ENCODE measurements at places on chromosomes 11 and 22.

DNA sequence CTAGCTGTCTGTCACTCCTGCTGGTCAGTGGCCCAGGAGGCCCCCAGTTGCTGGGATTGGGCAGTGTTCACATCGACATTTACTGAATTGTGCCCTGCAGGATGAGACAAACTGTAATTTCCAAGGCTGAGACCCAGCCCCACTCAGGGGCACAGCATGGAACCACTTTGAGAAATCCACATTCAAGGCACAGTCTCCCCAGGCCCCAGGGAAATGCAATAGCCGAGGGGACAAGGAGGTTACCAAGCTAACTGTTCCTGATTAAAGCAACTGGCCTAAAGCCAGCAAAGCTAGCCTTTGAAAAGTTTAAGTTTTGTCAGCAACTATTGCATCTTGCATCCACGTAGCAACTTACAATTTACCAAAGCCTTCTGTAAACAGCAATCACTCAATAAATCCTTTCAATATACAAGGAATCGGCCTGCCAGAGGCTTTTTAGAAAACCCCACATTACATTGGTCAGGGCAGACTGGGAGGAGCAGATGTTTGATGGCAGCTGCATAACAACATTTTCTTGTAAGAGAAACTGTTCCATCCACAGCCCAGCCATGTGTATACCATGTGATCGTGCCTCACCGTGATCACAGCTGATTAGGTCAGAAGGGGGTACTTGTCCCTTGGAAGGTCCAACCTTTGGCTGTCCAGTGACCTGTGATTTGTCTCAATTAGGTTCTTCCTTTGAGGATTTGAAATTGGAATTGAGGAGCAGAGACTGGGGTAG lies 103.9 kb downstream of the TENM4 start:
- no peak for DNase-seq

DNA sequence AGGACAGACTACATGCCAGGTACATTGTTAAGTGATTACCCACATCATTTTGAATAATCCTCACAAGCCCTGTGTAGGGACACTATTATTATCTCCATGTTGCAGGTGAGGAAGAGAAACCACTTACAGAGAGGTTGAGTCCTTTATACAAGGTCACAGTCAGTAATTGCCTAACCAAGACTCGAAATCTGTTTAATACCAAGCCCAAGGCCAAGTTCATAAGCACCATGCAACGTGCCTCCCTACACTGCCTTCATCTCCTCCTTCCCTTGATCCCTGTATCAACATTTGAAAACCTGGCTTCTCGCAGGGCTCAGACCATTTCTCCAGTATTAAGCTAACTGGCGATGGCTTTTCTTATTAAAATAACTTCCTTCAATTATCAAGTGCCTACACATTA lies 41.7 kb upstream of the SEZ6L start:
- no peak for DNase-seq

- no peak for DNase-seq
These were observed 81.9 kb upstream of the RCN1 start for GRCh38 chr11:32008880-32009551.

DNA sequence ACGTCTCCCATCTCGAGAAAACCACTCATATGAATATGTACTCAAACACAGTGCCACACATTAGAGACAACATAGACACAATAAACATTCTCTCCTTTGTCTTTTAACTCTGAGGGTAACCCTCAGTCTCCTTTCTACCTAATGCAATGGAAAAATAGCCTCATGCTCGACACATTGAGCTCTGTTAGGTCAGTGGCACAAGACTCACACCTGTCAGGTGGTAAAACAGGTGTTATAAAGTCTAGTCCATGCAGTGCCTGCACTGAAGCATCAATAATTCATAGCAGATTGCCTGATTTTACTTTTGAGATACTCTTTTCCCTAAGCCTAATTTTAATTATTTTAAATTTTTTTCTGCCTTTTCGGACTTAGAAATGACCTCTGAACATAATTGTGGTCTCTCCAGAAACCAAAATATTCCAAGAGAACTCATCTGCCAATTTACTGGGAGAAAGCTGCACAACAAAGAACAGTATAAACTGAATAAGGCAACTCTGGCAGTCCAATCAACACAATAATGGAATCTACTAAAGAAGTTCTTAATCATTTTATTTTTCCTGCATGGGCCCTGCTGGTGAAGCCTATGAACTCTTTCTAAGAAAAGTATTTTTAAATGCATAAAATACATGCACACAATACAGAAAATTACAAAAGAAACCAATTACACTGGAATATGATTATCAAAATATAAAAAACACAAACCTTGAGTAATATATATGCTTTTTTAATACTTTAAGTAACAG lies 9.9 kb downstream of the RDX start:
- DNase-seq: no peak

GRCh38 chr11:50174189-50174588 lies 141.5 kb downstream of the OR4C45 start:
- DNase-seq: no peak

GRCh38 chr22:42719656-42720262 lies 911 bp downstream of the A4GALT start:
- DNase-seq: no peak

- DNase-seq: no peak
These were observed 39.7 kb upstream of the TH start for GRCh38 chr11:2211113-2211971.

- no peak for DNase-seq
These were observed 64.5 kb downstream of the SHISAL1 start for GRCh38 chr22:44247923-44248892.

- DNase-seq: no peak
These were observed 84.4 kb upstream of the MYOD1 start for GRCh38 chr11:17634776-17635550.

GRCh38 chr11:134500621-134501020 lies 88.6 kb upstream of the B3GAT1 start:
- DNase-seq: no peak

DNA sequence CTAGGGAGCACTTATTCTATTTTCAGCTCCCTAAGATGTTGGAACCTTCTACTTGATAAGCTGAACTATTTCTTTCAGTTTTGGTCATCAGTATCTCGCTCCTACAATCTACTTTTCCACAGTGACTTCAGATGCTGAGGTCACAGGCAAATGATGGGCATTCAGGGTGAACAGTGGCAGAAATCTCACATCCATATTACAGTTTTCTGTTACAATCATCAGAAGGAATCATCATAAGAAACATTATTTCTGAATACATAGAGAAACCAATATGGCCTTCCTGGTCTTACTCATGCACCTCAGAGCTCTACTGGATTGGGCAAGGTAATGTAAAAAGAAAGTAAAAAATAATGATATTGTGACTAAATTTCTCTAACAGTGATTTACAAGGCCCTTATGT lies 39.4 kb upstream of the DDI1 start:
- no peak for DNase-seq

DNA sequence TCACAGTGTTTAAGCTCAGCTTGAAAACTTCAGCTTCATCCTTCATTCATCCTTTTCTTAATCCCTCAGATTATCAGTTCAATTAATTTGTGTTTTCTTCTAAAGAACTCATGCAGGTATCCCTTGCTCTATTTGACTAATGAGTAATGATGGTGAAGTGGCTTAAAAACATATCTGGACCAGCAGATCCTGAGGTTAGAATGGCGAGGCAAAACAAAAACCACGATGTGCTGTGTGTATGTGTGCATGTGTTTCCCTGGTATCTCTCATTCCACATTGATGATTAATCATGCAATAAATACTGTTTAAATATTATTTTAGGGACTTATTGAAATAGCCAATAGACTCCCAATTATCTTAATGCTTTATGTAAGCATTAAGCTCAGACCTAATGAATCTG lies 437.0 kb downstream of the DYNC2H1 start:
- DNase-seq: no peak

DNA sequence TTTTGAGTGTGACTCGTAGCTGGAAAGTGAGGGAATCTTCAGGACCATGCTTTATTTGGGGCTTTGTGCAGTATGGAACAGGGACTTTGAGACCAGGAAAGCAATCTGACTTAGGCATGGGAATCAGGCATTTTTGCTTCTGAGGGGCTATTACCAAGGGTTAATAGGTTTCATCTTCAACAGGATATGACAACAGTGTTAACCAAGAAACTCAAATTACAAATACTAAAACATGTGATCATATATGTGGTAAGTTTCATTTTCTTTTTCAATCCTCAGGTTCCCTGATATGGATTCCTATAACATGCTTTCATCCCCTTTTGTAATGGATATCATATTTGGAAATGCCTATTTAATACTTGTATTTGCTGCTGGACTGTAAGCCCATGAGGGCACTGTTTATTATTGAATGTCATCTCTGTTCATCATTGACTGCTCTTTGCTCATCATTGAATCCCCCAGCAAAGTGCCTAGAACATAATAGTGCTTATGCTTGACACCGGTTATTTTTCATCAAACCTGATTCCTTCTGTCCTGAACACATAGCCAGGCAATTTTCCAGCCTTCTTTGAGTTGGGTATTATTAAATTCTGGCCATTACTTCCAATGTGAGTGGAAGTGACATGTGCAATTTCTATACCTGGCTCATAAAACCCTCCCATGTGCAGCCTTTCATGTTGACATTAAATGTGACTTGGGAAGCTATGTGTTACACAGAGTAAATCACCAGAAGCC lies 11.0 kb downstream of the OR51E1 start:
- no peak for DNase-seq

- DNase-seq: no peak
These were observed 27.6 kb downstream of the SLC6A5 start for GRCh38 chr11:20627026-20627425.

GRCh38 chr11:14812757-14813156 lies 79.3 kb downstream of the CYP2R1 start:
- DNase-seq: no peak

DNA sequence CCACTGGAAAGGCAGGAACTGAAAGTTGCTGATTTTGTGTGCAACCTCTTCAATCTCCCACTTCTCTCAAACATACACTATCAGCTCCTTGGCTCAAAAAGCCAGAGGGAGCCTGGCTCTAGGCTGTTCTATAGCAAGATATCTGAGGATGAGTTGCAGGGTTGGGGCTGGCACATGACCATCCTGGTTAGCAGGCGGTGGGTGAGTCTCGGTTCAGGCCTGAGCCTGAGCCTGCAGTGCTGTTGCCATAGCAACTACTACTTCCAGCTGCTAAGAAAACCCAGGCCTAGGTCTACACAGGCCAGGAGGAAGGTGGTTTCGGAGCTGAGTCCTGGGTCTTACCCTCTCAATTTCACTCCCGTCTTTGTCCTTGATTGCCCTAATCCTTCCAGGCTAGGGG lies 39.0 kb downstream of the CWC15 start:
- DNase-seq: no peak

- no peak for DNase-seq
These were observed 9.9 kb downstream of the NARS2 start for GRCh38 chr11:78564490-78565467.

DNA sequence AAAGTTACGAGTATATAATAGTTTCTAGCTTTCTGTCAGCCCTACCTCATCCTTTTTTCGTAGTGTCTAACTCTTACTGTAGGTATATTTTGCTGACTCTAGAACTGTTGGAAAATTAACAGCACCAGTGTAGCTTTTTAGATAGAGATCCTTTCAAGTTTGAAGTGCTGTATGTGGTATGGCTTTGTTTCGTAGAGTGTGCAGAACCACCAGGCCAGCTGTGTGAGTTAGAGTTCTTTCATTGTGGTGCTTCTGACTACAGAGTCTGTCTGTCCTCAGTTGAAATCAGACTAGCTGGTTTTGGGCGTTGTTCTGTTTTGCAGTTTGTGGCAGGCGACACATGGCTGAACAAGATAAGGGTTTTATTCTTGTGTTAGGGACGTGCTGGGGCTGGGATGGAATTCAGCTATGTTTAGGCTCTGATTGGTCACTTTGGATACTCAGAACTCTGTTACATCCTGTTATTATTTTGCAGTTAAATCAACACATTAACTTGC lies 3.2 kb downstream of the ARHGEF12 start:
- no peak for DNase-seq

- DNase-seq: no peak
These were observed 88.8 kb upstream of the BARX2 start for GRCh38 chr11:129286813-129287212.

GRCh38 chr22:23837911-23838680 lies 710 bp downstream of the DERL3 start:
- DNase-seq: no peak

DNA sequence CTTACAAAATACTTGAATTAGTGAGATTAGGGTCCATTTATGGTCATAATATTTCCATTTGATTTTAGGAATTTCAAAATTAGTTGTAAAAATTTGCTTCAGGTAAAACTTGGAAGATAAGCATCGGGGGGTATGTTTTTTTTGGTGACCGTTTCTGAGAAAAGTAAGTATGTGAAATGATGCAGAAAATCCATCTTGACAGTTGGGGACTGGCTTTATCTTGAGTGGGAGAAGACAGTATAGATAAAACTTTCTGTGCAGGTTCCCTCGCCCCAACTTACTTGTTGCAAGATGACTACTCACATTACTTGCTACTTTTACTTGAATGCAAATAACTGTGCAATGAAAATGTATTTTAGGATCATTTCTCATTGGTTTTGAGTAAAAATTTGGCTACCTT lies 49.5 kb downstream of the DNAJC24 start:
- DNase-seq: no peak

- no peak for DNase-seq
These were observed 8.5 kb downstream of the BACE1-AS start for GRCh38 chr11:117299351-117300282.

- no peak for DNase-seq
These were observed 64.8 kb downstream of the LRRC4C start for GRCh38 chr11:41394521-41395195.

GRCh38 chr11:128045094-128045725 lies 542.1 kb downstream of the ETS1 start:
- DNase-seq: no peak

GRCh38 chr22:27252282-27253049 lies 549.1 kb downstream of the MN1 start:
- DNase-seq: no peak

DNA sequence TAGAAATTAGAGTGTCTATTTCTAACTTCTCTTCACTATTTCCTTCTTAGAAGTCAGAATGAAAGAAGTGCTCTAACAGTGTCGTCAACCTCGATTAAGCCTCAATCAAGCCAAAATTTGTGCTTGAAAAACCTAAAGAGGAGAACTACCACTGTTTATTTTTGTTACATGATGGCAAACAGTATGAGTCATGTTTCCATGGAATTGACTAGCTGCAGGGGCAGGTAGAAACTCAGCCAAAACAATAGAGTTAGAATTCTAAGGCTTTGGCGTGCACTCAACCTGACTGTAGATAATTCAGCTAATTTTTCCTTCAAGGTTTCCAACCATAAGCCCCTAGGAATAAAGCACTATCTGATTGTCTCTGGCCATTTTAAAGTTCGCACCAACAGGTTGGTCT lies 415.9 kb downstream of the ETS1 start:
- DNase-seq: no peak

DNA sequence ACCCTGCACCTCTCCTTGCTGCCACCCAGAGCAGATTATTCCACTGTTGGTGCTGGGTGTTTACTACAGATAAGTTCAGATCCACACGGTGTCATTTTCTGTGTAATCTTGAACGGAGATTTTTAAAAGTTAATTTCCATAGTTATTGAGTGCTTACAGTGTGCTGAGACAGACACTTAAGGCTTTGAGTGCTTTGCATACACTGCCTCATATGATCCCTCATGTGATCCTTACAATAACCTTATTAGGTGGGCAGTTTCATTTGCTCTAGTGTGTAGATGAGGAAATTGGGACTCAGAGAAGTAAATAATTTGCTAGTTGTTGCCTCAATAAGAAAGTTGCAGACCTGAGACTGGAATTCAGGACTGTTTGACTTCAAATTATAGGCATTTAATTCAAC lies 32.3 kb upstream of the ME3 start:
- no peak for DNase-seq

- no peak for DNase-seq
These were observed 17.3 kb downstream of the PHLDA2 start for GRCh38 chr11:2911785-2912391.
